ENCODE measurements at places on chromosomes 12 and 14.

DNA sequence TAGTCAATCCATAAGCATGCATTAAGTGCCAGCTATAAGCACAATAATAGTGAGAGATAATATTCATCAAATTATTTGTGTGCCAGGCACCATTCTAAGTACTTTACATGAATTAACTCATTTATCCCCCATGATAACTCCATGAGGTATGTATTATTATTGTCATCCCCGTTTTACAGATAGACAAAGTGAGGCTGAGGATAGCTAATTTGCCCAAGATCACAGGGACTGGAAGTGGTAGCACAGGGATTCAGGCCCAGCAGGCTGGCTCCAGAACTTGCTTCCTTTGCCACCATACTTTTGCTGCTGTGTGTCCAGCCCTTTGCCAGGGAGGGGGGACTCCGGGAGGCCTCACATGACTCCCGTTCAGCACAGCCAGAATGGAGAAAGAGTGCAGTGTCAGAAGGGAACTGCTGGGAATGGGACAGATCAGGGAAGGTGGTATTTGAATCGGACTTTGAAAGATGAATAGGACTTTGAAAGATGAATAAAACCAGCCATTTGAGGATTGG is 128.0 kb upstream of the PWP1 start:
- DNase-seq = no peak

DNA sequence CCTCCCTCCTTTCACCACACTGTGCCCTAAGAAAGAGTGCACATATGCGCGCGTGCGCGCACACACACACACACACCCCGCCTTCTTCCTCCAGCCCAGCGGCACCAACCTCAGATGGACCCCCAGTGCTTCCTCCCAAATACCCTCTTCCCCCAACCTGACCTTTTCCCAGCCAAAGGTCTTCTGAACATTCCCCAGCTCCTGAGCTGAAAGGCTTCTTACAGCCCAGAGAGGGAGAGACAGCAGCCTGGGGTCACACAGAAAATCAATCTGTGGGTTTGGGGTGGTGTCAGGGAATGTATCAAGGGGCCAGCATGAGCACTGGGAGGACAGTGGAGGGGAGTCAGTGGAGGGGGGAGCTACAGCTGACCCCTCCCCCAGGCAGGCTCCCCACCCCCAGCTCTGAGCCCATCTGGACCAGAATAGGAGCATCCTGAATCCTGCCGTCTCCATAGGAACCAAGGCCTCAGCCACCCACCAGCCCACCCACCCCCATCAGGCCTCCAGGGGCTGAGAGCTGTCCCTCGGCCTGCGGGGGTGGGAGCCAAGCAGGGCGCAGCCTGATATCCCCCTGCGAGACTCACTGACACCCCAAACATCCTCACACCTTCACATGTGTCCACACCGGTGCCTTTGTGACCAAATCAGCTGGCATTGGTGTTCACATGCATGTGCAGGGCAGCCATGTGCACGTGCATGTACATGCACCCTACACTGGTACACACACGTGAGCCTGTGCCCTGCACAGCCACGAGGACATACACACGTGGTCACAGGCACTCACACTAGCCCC is 5.7 kb downstream of the RASAL1 start:
- no peak for DNase-seq

GRCh38 chr12:111435661-111436201 is 30.0 kb downstream of the SH2B3 start:
- no peak for DNase-seq

- DNase-seq = no peak
Measured at GRCh38 chr14:37472906-37473305, 122.1 kb downstream of the FOXA1 start.

DNA sequence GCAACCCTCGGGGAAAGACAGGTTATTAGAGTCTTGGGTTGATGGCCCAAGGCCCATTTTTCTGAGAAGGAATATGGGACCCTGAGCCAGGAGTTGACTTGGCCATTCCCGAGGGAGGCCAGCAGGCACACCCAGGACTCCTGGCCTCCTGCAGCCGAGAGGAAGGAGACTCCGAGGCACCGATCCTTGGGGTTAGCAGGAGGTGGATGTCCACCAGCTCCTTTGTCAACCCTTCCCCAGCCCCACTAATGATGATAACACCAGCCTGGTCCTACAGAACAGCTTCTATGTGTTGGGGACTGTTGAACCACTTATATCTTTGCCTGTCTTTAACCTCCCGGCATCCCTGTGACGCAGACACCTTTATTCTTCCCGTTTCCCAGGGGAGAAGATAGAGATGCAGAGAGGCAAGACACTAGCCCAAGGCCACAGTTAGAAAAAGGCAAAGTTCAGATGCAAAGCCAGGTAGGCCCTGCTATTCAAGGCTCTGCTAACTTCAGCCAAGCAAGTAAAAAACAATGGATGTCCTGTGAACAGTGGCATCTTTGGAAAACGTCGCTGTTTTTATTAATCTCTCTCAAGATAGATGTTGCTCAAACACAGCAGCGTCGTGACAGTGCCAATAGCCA is 767.3 kb upstream of the TBX3 start:
- DNase-seq = no peak

GRCh38 chr12:127277882-127278281 is 989.1 kb upstream of the TMEM132C start:
- no peak for DNase-seq

- no peak for DNase-seq
Measured at GRCh38 chr12:47868552-47869031, 36.2 kb downstream of the VDR start.

DNA sequence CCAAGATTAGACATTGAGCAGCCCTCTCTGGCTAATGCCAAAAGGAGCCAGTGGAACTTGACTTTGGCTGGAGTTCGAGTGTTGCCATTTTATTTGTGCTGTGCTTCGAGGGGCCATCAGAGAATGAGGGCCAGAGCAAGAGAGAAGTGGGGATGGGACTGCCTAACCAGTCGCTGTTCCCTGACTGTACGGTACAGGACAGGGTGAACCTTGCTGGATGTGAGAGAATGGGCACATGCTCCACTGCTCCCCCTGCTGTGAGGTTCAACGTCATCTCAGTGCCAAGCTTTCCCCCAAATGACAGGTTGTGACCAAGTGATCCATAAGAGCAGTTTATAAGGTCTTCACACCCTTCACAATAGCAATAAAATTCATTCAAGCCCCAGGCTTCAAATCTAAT is 55.1 kb upstream of the BCL11B start:
- DNase-seq = no peak

- no peak for DNase-seq
Measured at GRCh38 chr14:31228533-31228932, 20.9 kb upstream of the HECTD1 start.

- DNase-seq = no peak
Measured at GRCh38 chr14:105030194-105030593, 9.3 kb upstream of the CDCA4 start.

GRCh38 chr12:1527789-1528188 is 66.6 kb downstream of the FBXL14 start:
- no peak for DNase-seq

GRCh38 chr12:82708061-82708879 is 21.6 kb downstream of the TMTC2 start:
- DNase-seq = no peak

Measured in stimulated activated CD8-positive, alpha-beta memory T cell treated with anti-CD3 and anti-CD28 coated beads, Interleukin-4, amount 100 ng/mL, for 1 hour (primary cell).